Uterus (tissue), 4 donors: ENCODE measurements at places on chromosomes 5 and 9. TPM values are rescaled to one million over a fixed set of nuclear protein-coding genes. Genes with fewer than 3 reads are reported as not detected.
A peak's percentile ranks its signal among the peaks of the same experiment; 100 is the strongest.

SKIC3 gene
- total RNA-seq = 89.1 TPM

GRCh38 chr9:70609542-70610286 lies 195.3 kb upstream of the KLF9 start:
- peak; percentile 72 for DNase-seq

GRCh38 chr5:79076819-79077218 lies 7.3 kb downstream of the BHMT2 start:
- DNase-seq = no peak

- no peak for DNase-seq
Measured at GRCh38 chr5:93236807-93237421, 344.1 kb downstream of the NR2F1-AS1 start.

DNA sequence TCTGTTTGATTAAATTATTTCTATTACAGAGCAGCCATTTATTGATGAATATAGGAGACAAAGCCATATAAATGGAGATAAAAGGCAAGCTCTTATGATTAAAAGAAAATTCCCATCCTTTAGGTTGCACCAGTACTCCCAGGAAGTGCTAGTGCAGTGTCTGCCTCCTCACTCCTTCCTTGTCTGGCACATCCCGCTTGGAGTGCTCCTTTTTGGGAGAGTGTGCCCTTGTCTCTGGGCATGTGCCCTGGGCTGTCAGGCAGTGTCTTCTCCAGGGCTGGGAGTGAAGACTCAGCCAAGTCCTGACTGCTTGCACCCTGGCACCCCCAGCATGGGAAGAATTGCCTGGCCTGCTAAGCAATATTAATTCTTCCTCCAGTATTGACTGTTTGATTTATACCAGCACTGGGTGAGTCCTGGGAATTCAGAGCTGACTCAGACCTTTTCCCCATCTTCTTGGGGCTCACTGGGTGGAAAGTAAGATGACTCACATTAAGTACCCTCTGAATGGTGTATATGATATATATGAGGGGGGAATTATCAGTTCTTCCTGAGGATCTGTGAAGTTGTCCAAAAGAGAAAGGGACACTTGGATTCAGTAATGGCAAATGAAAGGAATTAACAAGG lies 62.1 kb downstream of the ZSWIM6 start:
- no peak for DNase-seq

GRCh38 chr5:147391781-147392180 lies 118.1 kb downstream of the DPYSL3 start:
- DNase-seq = peak; percentile 33
